Activated T-helper 9 cell treated with anti-CD3 and anti-CD28 coated beads, Interleukin-2, amount 50 U/mL, for 16 hours (primary cell): ENCODE measurements at places on chromosomes 3 and 15.
A peak's percentile ranks its signal among the peaks of the same experiment; 100 is the strongest.

GRCh38 chr3:197298341-197298944 lies at the start of gene DLG1:
DLG1 (minus strand) TSS chr3:197298612; CDS start chr3:197297204, 1,408 bp downstream.
- peak; percentile 81 for DNase-seq

- DNase-seq: no peak
Measured at GRCh38 chr3:59978979-59979378, 929.2 kb upstream of the CFAP20DC start.

GRCh38 chr15:82709081-82709420 lies 624 bp downstream of the AP3B2 start:
- no peak for DNase-seq

DNA sequence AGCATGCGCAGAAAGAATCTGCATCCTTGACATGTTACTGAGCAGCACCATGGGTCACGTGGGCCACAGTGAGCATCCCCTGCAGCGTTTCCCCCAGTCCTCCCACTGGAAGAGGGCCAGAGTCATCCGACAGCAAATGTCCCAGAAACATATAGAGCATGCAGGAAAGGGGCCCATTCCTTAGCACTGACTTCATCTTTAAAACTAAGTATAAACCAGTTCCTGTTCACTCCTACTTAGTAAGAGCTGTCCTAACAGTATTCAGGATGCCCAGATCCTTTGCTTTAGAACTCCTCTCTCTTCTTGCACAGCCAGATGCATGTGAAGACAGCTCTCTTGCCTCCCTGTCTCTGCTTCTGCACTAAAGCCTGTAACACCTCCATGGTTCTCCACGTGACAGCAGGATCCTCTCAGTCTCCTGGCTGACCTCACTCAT lies 79.3 kb upstream of the OXTR start:
- no peak for DNase-seq

DNA sequence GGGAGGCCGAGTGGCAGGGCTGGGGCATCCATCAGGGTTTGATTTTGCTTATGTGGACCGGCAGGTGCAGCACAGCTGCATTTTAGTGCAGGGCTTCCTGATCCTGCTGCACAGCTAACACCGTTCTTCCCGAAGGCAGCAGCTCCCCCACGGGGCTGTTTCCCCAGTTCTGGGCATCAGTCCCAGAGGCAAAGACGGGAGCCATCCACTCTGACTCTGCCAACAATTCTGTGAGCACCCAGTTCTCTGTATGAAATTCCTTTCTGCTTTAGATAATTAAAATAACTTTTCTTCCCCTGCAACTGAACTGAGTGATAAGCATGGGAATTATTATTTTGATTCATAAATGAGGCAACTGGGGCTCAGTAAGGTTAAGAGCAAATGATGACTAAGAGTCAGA lies 262.9 kb upstream of the ATP10A start:
- DNase-seq: no peak
